Smooth muscle cell of the coronary artery (primary cell): ENCODE measurements at places on chromosomes 5 and 9. TPM values are rescaled to one million over a fixed set of nuclear protein-coding genes. Genes with fewer than 3 reads are reported as not detected.

The CAAP1 gene
- total RNA-seq = 12.6 and 15.9 TPM in 2 replicates

The CARTPT gene
- total RNA-seq = not detected in 2 replicates

The TEK gene
- 0.23 and 29.1 TPM in 2 replicates for total RNA-seq

The OCLN gene
- total RNA-seq = 0.53 and 3.5 TPM in 2 replicates

The TICAM2 gene
- total RNA-seq = 0.94 and 1.4 TPM in 2 replicates

The SPATA31C1 gene
- total RNA-seq = not detected in 2 replicates
